ENCODE measurements at places on chromosomes 3 and 15.
A peak's percentile ranks its signal among the peaks of the same experiment; 100 is the strongest.

- no peak for DNase-seq
Observed at GRCh38 chr3:177552051-177552450, 354.8 kb upstream of the TBL1XR1 start.

DNA sequence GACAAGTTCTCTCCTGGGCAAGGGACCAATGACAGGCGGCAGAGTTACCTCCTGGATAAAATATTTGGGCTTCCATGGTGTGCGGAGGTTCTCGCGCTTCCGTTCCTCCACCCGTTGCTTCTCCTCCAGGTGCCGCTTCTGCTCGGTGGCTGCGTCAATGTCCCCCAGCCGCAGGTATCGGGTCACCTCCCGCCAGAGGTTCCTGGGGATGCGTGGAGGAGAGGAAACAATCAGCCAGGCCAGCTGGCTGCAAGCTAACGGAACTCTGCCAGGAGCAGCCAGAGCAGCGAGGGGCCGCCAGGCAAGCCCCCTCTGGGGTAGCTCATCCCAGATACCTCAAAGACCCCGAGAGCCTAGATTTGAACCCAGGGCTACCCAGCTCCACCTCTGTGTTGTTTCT is 131.3 kb downstream of the STT3B start:
- no peak for DNase-seq

DNA sequence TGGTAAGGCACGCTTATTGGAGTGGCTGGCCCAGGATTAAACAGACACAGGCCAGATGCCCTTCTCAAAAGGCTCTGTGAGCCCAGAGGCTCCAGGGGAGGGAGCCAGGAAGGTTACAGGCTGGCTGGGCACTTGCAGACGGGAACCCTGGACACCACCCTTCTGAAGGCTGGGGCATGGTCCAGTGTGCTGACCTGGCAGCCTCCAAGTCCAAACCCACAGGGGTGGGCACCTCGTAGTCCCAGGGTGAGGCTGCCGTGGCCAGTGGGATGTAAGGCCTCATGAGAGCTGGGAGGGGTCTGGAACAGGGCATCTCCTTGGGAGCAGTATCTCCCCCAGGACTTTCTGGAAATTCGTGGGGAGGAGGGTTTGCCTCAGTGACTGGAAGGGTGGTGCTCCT is 19.6 kb downstream of the EFCC1 start:
- no peak for DNase-seq

GRCh38 chr3:81931265-81932251 is 170.1 kb upstream of the GBE1 start:
- no peak for DNase-seq

GRCh38 chr3:56862352-56863062 is 60.8 kb upstream of the ARHGEF3 start:
- DNase-seq, result no peak

DNA sequence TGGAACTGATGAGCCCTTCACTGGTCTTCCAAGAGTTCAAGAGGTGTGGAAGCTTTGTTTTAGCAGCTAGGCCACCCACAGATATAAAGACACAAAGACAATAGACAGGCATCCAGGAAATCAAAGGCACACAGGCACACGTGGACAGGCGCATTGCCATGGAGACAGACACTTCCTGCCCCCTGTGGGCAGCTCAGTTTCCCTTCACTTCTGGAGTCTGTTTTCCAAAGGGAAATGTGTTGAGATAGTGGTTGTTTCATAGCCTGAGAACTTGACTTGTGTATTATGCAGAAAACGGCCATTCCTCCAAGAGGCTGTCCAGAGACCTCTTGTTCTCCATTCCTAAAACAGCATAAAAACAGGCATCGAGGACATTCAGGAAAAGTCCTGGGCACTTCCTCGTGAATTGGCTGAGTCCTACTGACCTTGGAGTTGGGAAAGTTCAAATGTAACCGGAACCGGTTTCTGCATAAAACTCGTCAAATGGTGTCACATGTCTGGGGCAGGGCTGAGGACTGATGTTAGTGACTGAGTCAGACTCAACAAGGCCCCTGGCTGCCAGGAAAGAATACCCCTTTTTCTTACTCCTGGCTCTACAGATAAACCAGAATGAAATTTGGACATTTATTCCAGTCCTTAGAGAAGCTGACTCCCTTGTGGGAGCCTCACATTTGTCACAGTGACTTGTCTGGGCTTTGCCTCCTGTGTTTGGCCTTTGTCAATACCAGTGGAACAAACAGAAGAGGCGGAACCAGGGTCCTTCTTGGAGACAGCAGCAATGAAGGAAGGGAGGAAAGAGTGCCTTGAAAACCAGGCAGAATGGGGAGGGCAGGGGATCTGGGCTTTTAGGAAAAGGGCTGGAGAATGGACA is 1.3 kb downstream of the ALPK3 start:
- peak; percentile 87 for DNase-seq

- DNase-seq, result no peak
Observed at GRCh38 chr3:129548104-129548965, 5.4 kb downstream of the H1-8 start.

All from endodermal cell (in vitro differentiated cells).